Thoracic aorta (tissue), 2 donors: ENCODE measurements at places on chromosomes 2 and 18.

GRCh38 chr18:8257851-8258434, 351.3 kb upstream of the RAB12 start:
- DNase-seq, result no peak
- no peaks in the 10 kb centered on the region for H3K4me1 ChIP-seq
- H3K36me3 ChIP-seq, result no peaks in the 10 kb centered on the region
- no peak overlapping the region for H3K4me3 ChIP-seq
- H3K27me3 ChIP-seq, result no peaks in the 10 kb centered on the region
- no peak overlapping the region for H3K27ac ChIP-seq

DNA sequence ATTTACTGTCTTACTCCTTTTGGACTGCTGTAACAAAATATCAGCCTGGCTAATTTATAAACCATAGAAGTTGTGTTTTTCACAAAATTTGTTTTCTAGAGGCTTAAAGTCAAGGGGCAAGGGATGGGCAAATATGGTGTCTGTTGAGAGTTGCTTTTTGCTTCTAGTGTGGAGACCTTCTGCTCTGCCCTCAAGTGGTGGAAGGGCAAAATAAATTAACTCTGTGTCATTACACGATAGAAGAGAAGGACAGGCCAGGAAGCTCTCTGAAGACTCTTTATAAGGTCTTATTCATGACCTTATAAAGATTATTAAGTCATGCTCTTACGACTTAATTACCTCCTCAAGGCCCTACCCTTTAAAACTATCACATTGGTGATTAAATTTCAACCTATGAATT, 181.2 kb upstream of the LRATD1 start:
- no peaks in the 10 kb centered on the region for H3K27me3 ChIP-seq
- no peak overlapping the region for H3K27ac ChIP-seq
- no peaks in the 10 kb centered on the region for H3K4me1 ChIP-seq
- DNase-seq, result no peak
- no peaks in the 10 kb centered on the region for H3K36me3 ChIP-seq

DNA sequence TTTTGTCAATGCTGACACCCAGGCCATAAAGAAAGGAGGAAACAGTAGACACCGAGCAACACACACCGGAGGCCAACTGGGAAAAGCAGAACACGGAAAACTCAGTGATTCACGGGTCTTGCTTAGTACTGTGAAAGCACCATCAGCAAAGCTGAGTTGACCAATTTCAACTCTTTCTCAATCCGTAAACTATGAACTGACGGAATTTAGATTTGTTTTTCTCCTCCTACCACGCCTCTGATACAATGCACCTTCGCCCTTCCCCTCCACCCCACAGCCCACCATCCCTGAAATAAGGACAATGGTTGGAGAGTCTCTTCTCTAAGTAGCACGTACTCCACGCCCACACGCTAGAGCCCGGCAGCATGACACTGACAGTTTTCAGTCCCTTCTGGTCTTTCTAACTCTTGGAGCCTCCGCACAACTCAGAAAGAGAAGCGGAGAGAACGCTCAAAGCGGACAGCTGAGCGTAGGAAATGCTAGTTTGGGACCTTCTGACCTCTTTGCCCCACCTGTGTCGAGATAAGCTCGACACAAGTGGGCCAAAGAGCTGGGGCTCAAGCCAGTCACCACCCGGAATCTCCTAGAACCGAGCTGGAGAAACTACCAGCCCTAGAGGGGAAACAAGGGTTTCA, 669 bp downstream of the LNPK start:
- no peaks in the 10 kb centered on the region for H3K27me3 ChIP-seq
- peaks cover 9% of the 10 kb centered on the region for H3K4me1 ChIP-seq
- peak overlapping the region; percentile 81 for H3K4me3 ChIP-seq

GRCh38 chr2:199485732-199486335, 28.1 kb upstream of the SATB2 start:
- no peak for DNase-seq
- no peak overlapping the region for H3K27ac ChIP-seq
- H3K27me3 ChIP-seq, result no peaks in the 10 kb centered on the region
- H3K4me3 ChIP-seq, result no peak overlapping the region

- H3K27ac ChIP-seq, result peak overlapping the region; percentile 87
- H3K4me3 ChIP-seq, result no peak overlapping the region
- no peak for DNase-seq
These were observed 73.0 kb upstream of the RIOK3 start for GRCh38 chr18:23380001-23380550.

DNA sequence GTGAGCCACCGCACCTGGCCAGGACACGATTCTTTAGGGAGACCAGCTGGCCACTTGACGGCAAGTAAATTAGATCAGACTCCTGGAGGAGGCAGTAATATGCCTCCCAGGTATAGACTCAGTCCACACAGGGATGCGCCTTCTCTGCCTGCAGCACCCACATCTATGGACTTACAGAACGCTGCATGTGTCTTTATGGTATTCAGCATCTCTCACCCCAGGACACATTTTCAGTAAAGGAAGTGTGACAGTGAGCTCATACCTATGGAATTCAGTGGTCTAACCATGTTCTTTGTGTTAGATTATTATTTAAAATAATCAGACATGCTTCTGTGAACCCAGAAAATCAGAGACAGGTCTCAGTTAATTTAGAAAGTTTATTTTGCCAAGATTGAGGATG, 5.9 kb upstream of the NARS1 start:
- H3K27ac ChIP-seq, result no peak overlapping the region
- no peaks in the 10 kb centered on the region for H3K27me3 ChIP-seq
- no peak for DNase-seq
- H3K4me1 ChIP-seq, result peaks cover 9% of the 10 kb centered on the region
- no peak overlapping the region for H3K4me3 ChIP-seq
- no peaks in the 10 kb centered on the region for H3K36me3 ChIP-seq

DNA sequence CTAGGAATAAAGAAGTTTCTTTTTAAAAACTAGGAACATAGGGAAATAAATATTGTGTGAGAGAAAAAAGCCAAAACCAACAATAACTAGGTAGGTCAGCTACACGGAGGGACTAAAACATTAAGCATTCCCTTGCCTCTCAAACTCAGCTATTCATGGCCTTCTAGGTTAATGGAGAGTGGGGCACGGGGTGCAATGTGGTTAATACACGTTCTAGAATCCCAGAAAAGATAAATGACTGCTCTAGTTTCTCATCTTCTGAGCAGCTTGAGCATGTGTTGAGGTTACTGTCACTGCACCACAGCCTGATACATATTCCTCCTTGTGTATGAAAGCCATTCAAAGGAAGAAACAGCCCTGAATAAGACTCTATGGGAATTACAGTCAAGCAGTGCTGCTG, 31.4 kb downstream of the SLC8A1 start:
- peak overlapping the region; percentile 42 for H3K4me3 ChIP-seq
- no peak for DNase-seq
- no peaks in the 10 kb centered on the region for H3K27me3 ChIP-seq
- peak overlapping the region; percentile 54 for H3K27ac ChIP-seq
- H3K36me3 ChIP-seq, result no peaks in the 10 kb centered on the region

- H3K4me3 ChIP-seq, result peak overlapping the region; percentile 60
- no peaks in the 10 kb centered on the region for H3K4me1 ChIP-seq
- no peaks in the 10 kb centered on the region for H3K27me3 ChIP-seq
- no peak for DNase-seq
- H3K36me3 ChIP-seq, result no peaks in the 10 kb centered on the region
- no peak overlapping the region for H3K27ac ChIP-seq
These were observed 94.3 kb downstream of the CDCA7 start for GRCh38 chr2:173448938-173449471.

DNA sequence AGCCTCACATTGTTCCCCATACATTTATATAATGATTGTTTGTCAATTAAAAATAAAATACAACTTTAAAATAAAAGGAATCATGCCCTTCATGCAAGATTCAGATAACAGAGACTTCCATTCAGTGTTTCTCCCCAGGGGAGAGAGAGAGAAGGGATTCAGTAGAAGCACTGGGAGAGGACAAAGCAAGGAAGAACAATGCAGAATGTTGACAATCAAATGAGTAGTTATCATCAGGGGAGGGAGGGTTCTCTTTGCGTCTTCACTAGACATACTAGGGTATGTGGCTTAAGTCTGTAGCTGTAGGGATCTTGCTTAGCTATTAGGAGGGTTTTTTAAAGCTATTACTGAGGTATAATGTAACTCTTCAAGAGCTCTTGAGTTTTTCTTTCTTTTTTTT, 30.7 kb downstream of the FSHR start:
- H3K4me3 ChIP-seq, result no peak overlapping the region
- no peaks in the 10 kb centered on the region for H3K36me3 ChIP-seq
- H3K27me3 ChIP-seq, result no peaks in the 10 kb centered on the region
- DNase-seq, result no peak
- no peak overlapping the region for H3K27ac ChIP-seq
- no peaks in the 10 kb centered on the region for H3K4me1 ChIP-seq

GRCh38 chr18:9663377-9663776, 44.7 kb upstream of the RAB31 start:
- H3K4me3 ChIP-seq, result no peak overlapping the region
- H3K4me1 ChIP-seq, result peaks cover 3% of the 10 kb centered on the region
- no peak for DNase-seq

GRCh38 chr18:37299471-37300304, 265.9 kb downstream of the CELF4 start:
- peaks cover 3% of the 10 kb centered on the region for H3K4me1 ChIP-seq
- H3K27ac ChIP-seq, result no peak overlapping the region
- no peaks in the 10 kb centered on the region for H3K27me3 ChIP-seq
- H3K4me3 ChIP-seq, result no peak overlapping the region
- H3K36me3 ChIP-seq, result no peaks in the 10 kb centered on the region

GRCh38 chr2:5798084-5798483, 105.9 kb downstream of the SOX11 start:
- no peak overlapping the region for H3K27ac ChIP-seq
- no peaks in the 10 kb centered on the region for H3K27me3 ChIP-seq
- no peaks in the 10 kb centered on the region for H3K4me1 ChIP-seq
- H3K4me3 ChIP-seq, result no peak overlapping the region
- no peaks in the 10 kb centered on the region for H3K36me3 ChIP-seq
- DNase-seq, result no peak

GRCh38 chr2:156630579-156631337, 194.6 kb downstream of the GPD2 start:
- H3K27me3 ChIP-seq, result no peaks in the 10 kb centered on the region
- no peaks in the 10 kb centered on the region for H3K36me3 ChIP-seq
- H3K4me1 ChIP-seq, result no peaks in the 10 kb centered on the region
- H3K4me3 ChIP-seq, result no peak overlapping the region
- DNase-seq, result no peak

DNA sequence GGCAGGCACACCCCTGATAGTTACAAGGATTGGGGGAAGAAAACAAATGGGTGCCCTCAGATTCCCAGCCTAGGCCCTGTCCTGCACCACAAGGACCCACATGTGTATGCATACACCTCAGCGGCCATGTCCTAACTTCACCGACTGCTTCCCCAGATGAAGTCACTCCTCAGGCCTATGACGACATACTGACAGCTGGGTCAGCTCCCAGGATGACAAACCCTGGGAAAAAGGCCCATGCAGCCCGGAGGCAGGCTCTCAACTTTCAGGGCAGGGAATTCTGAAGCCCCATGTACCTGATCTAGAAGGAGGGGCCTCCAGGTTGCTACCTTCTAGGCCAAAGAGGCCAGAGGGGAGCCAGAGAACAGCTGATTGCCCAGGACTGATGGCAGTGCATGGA, 11.0 kb upstream of the PLEKHM3 start:
- H3K4me3 ChIP-seq, result no peak overlapping the region
- H3K27me3 ChIP-seq, result no peaks in the 10 kb centered on the region
- H3K36me3 ChIP-seq, result no peaks in the 10 kb centered on the region
- DNase-seq, result no peak
- H3K27ac ChIP-seq, result no peak overlapping the region

DNA sequence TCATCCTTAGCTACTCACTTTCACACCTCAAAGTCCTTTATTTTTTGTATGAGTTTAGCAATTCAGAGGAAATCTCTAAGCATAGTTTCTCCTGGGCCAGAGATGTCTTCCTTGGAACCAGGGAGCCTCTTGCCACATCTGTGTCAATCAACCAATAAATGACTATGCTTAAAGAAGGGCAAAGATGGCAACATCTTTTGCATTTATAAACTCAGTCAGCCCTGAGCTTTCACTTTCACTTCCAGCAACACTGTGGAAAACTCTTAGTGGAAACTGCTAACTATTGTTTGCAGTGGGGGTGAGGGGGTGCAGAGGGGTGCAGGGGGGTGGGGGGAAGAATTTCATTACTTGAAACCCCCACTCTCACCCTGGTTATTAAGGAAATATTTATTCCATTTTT, 3.4 kb downstream of the ACVR1C start:
- H3K27me3 ChIP-seq, result no peaks in the 10 kb centered on the region
- H3K4me3 ChIP-seq, result no peak overlapping the region
- H3K36me3 ChIP-seq, result no peaks in the 10 kb centered on the region
- H3K27ac ChIP-seq, result no peak overlapping the region

- H3K27me3 ChIP-seq, result no peaks in the 10 kb centered on the region
- DNase-seq, result no peak
These were observed 111.7 kb upstream of the CSRNP3 start for GRCh38 chr2:165357758-165358157.

DNA sequence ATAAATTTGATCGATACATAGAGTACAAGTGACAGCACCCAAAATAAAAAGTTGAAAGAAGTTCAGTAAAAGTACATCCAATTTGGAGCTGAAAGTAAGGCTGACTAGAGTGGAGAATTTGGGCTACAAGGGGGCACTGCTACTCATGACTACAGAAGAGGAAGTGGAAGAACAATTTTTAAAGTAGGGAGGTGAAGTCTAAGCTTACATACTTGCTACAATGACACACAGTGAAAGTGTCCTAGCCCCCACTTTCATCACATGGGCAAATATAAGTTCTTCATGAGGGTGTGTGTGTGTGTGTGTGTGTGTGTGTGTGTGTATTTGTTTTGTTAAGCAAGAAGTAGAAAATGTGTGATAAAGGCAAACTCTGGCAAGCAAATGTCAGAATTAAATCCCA, 45.7 kb downstream of the MAP3K2 start:
- no peak overlapping the region for H3K27ac ChIP-seq
- H3K4me1 ChIP-seq, result peaks cover 11% of the 10 kb centered on the region
- no peak for DNase-seq
- H3K27me3 ChIP-seq, result no peaks in the 10 kb centered on the region
- no peak overlapping the region for H3K4me3 ChIP-seq
- H3K36me3 ChIP-seq, result no peaks in the 10 kb centered on the region

GRCh38 chr2:216012133-216012829, 1.1 kb downstream of the MREG start:
- no peak for DNase-seq
- peaks cover 15% of the 10 kb centered on the region for H3K4me1 ChIP-seq
- H3K27ac ChIP-seq, result no peak overlapping the region
- no peaks in the 10 kb centered on the region for H3K27me3 ChIP-seq
- H3K4me3 ChIP-seq, result peak overlapping the region; percentile 93

- no peaks in the 10 kb centered on the region for H3K27me3 ChIP-seq
- no peaks in the 10 kb centered on the region for H3K4me1 ChIP-seq
- H3K36me3 ChIP-seq, result no peaks in the 10 kb centered on the region
- H3K4me3 ChIP-seq, result no peak overlapping the region
- no peak for DNase-seq
These were observed 22.1 kb upstream of the TMEM37 start for GRCh38 chr2:119409506-119409905.

- H3K4me3 ChIP-seq, result no peak overlapping the region
- no peak for DNase-seq
- no peaks in the 10 kb centered on the region for H3K27me3 ChIP-seq
- H3K36me3 ChIP-seq, result no peaks in the 10 kb centered on the region
These were observed 1089.9 kb upstream of the DDX18 start for GRCh38 chr2:116724550-116724949.

- H3K4me1 ChIP-seq, result no peaks in the 10 kb centered on the region
- no peaks in the 10 kb centered on the region for H3K27me3 ChIP-seq
- no peak overlapping the region for H3K27ac ChIP-seq
- no peak overlapping the region for H3K4me3 ChIP-seq
- DNase-seq, result no peak
- no peaks in the 10 kb centered on the region for H3K36me3 ChIP-seq
These were observed 6.2 kb upstream of the SDC1 start for GRCh38 chr2:20231159-20231558.

- no peaks in the 10 kb centered on the region for H3K27me3 ChIP-seq
- H3K4me3 ChIP-seq, result no peak overlapping the region
- H3K36me3 ChIP-seq, result no peaks in the 10 kb centered on the region
- no peak for DNase-seq
- H3K27ac ChIP-seq, result no peak overlapping the region
- H3K4me1 ChIP-seq, result no peaks in the 10 kb centered on the region
These were observed 734.2 kb upstream of the CHAC2 start for GRCh38 chr2:53033411-53033810.
